ENCODE measurements at places on chromosomes 2 and 18.

GRCh38 chr18:28723506-28723905, 546.6 kb upstream of the CDH2 start:
- DNase-seq = no peak

- DNase-seq = no peak
Measured at GRCh38 chr2:207126724-207127308, 38.9 kb downstream of the KLF7 start.

GRCh38 chr18:1124495-1124894, 219.8 kb downstream of the ADCYAP1 start:
- DNase-seq = no peak

DNA sequence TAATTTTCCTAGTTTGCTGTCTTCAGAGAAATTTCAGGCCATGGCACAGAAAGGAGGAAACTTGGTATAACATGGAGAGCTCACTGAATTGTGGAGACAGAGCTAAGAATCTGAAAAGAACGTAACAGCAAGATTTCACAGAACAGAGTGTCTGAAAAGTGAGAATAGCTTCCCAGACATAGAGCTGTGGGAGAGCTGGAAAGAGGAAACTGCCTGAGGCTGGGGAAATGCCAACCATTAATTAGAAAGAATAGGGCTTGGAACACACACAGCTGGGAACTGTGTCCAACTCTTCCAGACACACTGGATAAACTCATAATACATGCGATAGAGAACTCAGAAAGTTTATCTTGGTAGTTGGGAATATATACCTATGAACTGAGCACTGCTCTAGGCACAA, 51.6 kb upstream of the KYNU start:
- DNase-seq = no peak

GRCh38 chr18:43888598-43888997, 611.3 kb upstream of the SYT4 start:
- DNase-seq = no peak

DNA sequence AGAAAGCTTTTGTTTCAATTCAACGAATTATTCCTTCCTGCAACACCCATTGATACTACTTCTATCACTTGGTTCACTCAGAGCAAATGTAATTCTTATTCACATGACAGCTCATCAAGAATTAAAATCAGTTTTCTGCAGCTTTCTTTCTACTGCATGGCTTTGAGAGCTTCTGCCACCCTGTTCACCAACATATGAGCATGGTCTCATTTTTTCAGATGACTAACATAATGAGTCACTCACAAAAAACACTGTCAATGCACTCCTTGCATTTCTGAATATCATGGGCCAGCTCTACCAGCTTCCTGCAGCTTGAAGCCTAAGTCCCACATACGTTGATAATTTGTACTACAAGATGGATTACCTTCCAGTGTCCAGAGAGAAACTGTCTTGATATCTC, 342.9 kb downstream of the LRATD1 start:
- DNase-seq = no peak

- no peak for DNase-seq
Measured at GRCh38 chr2:65073879-65074565, 17.8 kb downstream of the CEP68 start.

GRCh38 chr2:217789003-217789735, 213.6 kb downstream of the TNS1 start:
- DNase-seq = peak; percentile 83

GRCh38 chr2:98123286-98123685, 36.3 kb downstream of the VWA3B start:
- DNase-seq = no peak

DNA sequence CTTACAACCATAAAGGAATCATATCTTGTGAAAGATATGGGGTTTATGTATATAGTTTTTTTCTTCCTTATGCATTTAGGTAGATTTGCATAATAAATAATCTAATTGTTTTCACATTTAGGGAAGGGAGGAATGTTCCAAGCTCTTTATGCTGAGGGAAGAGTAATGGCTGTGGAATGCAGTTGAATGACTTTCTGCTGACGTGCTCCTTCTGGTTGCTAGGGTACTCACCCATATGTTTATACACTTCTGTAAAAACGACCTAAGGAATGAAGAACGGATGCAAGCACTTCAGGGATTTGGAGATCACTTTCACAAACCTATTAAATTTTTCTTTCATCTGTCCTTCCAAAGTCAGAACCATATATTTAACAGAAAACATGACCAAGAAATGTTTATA, 29.2 kb upstream of the PPP4R1 start:
- peak; percentile 86 for DNase-seq

DNA sequence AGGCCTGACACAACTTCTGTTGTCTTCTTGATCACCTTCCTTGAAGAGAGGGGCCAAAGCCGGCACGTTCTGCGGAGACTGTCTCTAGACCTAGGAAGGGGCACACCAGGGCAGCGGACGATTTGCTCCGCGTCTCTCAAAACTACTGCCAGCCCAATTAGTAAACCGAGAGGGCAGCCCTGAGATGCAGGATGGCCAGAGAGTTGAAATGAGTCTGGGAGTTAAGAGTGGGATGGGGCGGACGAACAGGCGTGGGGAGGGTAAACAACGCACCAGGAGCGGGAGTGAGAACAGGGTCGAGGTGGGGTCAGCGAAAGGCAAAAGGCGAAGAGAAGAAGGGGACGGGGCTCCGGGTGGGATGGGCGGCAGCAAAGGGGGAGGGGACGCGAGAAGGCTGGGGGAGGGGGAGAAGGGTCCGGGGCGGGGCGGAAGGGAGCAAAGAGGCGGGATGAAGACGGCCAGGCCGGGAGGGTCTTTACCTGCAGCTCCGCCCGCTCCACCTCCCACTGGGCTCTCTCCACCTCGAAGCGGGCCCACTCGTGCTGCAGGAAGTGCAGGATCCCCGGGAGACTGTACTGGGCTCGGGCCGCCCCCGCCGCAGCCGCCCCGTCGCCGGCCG, 476 bp downstream of the STRN start:
- DNase-seq = peak; percentile 49

- no peak for DNase-seq
Measured at GRCh38 chr2:12348216-12348615, 368.5 kb upstream of the TRIB2 start.

- no peak for DNase-seq
Measured at GRCh38 chr18:3455907-3456685, 6.1 kb downstream of the TGIF1 start.

- DNase-seq = no peak
Measured at GRCh38 chr18:48983793-48984437, 33.1 kb upstream of the SMAD7 start.
